ENCODE measurements at places on chromosomes 2 and 18.

- no peak for DNase-seq
These were observed 99.6 kb upstream of the MBOAT2 start for GRCh38 chr2:9102861-9103662.

GRCh38 chr2:231057590-231057989, 923 bp downstream of the PSMD1 start:
- no peak for DNase-seq

DNA sequence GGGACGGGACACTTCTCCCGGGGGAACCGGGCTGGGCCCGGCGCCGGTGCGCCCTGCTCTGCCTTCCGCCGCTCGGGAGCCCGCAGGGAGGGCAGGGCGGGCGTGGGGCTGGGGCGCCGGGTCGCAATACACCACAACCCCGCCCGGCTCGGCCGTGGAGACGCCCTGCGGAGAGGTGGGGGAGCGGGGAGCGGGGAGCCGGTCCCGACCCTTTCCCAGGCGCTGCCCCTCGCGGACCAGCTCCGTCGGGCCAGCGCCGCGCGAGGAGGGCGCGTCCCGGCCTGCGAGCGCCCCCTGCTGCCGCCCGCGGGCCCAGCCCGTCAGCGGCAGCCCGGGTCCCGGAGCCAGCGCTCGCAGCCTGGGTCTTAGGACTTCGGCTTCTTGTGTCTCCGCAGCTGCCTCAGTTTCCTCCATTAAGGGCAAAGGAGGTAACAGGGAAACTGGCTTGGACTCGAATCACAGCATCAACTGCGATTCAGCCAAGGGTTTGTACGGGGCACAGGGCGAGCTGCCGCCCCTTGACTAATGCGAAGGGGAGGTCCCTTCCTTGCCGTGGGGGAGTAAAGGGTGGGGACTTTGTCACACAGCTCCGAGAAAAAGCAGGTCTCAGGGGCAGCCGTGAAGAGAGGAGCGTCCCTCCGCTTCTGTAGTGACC, 635 bp upstream of the ADRA2B start:
- no peak for DNase-seq

DNA sequence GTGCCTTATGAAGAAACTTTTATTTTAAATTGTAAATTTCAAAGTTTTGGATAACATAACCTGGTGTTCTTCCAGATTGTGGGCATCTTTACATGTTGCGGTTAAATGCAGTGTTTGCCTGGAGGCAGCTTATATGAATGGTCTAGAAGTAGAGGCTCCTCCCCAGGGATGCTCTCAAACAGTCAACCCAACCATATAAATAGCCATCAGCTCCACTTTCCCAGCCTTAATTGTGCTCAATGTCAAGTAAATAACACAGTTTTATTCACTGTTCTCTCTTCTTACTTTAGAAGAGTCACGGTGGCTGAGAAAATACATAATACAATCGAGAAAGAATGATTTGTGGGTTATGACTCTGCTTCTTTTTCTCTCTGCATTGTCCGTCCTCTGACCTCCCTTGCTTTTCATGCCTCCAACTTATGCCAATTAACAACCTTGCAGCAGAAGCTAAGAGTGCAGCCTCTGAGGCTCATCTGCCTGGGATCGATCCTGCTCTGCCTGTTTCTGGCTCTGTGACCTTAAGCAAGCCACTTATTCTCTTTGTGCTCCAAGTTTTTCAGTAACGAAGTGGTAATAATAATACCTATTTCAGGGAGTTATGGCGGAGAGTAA, 100.3 kb downstream of the DAW1 start:
- DNase-seq = no peak

- no peak for DNase-seq
These were observed 461.1 kb downstream of the TMEM182 start for GRCh38 chr2:103222969-103223368.

DNA sequence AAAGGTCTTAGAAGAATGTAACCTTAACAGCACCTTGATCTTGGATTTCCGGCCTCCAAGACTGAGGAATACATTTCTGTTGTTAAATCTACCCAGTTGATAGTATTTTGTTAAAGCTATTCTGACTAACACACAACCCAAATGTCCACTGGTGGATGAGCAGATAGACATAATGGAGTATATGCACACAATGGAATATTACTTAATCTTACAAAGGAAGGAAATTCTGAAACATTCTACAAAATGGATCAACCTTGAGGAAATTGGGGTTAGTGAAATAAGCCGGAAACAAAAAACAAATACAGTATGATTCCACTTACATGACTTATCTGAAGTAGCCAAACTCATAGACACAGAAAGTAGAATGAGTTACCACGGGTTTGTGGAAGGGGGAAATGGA, 168.7 kb downstream of the ZNF804A start:
- no peak for DNase-seq

DNA sequence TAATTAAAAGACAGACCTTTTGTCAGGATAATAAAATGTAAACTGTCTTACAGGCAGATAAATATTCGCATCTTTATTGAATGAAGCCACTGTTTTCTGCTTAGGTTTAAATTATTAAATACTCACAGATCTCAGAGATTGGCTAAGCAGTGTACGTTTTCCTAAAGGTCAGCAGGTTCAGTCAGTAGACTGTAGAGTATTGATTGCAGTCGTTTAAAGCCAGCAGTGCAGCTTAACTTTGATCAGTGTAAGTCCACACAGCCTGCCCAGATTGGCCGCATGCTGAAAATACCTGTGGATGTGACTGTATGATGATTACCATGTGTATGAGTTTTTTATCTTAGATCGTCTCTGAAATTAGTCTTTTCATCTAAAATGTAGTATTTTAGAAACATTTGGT, 42.3 kb downstream of the ATP9B start:
- no peak for DNase-seq

DNA sequence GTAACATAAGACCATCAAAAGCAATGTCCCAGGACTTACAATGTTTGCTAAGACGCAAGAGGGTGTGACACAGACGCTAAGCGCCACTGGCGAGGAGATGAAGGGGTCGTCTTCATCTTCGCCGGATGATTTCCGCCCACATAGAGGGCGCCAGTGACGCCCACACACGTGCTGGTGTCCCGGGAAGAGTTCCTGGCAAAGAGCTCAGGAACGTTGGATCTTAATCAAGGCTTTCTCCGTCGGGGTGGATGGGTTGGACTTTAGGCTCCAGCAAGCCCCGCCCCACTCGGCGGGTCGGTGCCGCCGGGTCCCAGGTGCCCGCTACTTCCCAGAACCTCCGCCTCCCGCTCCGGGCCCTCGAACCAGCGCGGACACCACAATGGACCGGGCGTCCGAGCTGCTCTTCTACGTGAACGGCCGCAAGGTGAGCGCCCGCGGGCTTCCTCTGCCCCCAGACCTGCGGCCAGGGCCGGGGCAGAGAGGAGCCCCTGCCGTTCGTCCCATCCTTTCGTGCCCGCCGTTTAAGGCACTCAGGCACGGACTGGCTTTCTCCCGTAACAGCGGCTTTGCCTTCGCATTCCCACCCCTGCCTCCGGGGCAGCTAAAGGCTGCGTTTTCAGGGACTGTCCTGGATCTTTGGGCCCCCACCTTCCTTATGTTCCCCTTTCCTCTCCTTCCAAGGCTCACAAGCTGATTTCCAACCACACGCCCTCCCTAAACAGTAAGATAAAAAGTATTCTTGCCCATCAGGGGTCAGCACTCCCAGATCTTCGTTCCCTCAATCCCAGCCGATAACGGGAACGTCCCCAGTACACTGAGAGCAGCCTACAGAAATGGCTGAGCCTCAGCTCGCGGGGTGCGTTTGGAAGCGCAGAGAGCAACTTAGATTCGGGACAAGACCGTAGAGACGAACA, at the start of gene AOX1:
Gene AOX1, plus strand, starts transcription at position 285 of the 914 bp plus-strand sequence. Its CDS starts 95 bp downstream, at position 380.
- no peak for DNase-seq

- DNase-seq = no peak
These were observed 55.2 kb downstream of the MBP start for GRCh38 chr18:77077401-77077800.

- DNase-seq = no peak
These were observed 653.8 kb downstream of the BCL11A start for GRCh38 chr2:59899692-59900091.

- no peak for DNase-seq
These were observed 2.7 kb downstream of the PPP1R1C start for GRCh38 chr2:181988154-181988924.

DNA sequence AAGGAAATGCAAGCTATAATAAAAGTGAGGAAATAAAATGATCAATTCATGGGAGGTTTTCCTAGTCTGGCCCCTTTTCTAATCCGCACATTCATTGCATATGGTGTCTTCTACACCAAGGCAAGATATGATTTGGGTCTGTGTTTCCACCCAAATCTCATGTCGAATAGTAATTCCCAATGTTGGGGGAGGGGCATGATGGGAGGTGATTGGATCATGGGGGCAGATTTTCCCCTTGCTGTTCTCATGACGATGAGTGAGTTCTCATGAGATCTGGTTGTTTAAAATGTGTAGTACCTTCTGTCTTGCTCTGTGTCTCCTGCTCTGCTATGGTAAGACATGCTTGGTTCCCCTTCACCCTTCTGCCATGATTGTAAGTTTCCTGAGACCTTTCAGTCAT, 315.4 kb downstream of the CYRIA start:
- DNase-seq = no peak

- no peak for DNase-seq
These were observed 246.1 kb downstream of the FBXO15 start for GRCh38 chr18:73901566-73901965.

Data from stimulated activated CD4-positive, alpha-beta T cell treated with anti-CD3 and anti-CD28 coated beads, Interleukin-1b, Interleukin-23, amount 100 ng/mL, for 1 hour (primary cell).